ENCODE measurements at places on chromosomes 1 and 21.

- DNase-seq: no peak
These were observed 3.1 kb downstream of the CHML start for GRCh38 chr1:241637046-241637590.

GRCh38 chr1:41152622-41153044 lies 89.5 kb downstream of the SCMH1 start:
- no peak for DNase-seq

DNA sequence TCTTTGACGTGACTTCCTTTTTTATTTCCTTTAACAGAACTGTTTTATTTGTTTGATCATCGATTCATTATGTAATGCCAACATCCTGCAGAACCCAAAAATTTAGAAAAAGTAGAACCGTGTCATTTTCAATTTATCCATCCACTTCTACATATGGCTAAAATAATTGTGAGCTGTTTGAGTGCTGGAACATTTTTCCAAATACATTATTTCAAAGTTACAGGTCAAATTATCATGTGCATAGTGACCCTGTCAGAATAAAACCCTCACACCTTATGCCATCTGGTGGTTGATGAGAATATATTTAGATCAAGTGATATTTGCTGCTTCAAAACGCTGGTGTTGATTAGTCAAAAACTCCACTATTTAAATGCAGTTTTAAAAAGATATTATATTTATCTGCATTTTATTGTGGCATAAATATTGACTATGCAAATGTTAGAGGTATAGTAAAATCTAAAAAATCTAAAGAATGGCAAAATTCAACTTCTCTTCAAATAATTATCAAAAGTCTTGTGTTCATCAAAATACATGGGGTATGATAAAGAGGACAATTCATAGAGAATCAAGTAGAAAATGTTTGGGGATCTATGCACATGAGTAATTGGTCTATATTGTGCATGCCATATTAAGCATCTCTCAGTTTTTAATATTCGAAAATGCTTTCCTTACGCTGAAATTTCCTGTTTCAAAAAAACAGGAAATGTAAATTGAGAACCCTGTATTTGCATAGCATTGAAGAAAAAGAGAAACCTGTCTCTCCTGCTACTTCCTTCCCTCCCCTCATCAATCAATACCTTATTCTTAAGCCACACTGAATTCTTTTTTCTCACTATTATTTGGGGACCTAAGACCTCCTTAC lies 39.7 kb downstream of the UBE2U start:
- DNase-seq: no peak

GRCh38 chr21:41429305-41429704 lies 3.3 kb downstream of the MX1 start:
- no peak for DNase-seq

- DNase-seq: no peak
These were observed 3.8 kb downstream of the CNR2 start for GRCh38 chr1:23909412-23909811.

- DNase-seq: no peak
These were observed 16.7 kb downstream of the TIPRL start for GRCh38 chr1:168195199-168196135.

GRCh38 chr21:33327792-33328433 lies 3.1 kb downstream of the IFNAR1 start:
- no peak for DNase-seq

DNA sequence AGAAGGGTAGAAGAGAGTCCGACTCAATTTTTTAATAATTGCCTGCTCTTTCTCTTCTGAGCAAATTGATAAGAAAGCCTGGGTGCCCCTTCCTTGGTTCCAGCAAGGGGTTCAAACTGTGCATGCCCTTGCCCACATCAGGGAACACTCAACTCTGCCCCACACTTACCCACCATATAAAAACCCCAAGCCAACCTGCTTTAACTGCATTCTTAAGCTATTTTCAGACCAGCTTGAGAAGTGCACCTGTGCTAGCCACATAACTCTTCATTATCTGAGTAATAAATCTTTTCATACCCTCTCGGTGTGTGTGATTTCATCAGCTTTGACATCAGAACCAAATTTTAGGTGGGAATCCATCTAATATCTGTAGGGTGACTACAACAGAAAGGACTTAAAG lies 509.6 kb downstream of the MRPL39 start:
- DNase-seq: no peak
